ENCODE measurements at places on chromosomes 1 and 21.

DNA sequence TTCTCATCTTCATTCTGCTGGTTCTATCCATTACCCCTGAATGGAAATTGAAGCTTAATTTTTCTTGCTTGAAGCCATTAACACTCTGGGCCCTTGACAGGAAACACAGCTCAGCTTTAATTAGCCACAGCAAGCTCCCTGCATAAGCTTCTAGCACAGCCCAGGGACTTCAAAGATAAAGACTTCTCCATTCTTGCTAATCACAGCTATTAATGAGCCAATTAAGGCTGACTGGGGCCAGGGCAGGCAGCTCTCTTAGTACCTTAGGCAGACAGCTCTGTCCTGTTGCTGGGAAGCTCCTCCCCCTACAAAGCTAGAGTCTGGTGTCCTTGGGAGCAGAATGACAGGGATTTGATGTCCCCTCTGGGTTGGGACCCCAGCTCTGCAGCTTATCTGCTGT is 27.9 kb upstream of the TRABD2B start:
- DNase-seq = no peak

- no peak for DNase-seq
These were observed 80.4 kb upstream of the LRRC53 start for GRCh38 chr1:74592580-74593355.

GRCh38 chr1:32309960-32310359 is 18.1 kb downstream of the HDAC1 start:
- no peak for DNase-seq

GRCh38 chr1:147591261-147591891 is 50.1 kb downstream of the BCL9 start:
- DNase-seq = no peak

GRCh38 chr1:156504438-156504813 is 3.9 kb upstream of the MEF2D start:
- DNase-seq = no peak

DNA sequence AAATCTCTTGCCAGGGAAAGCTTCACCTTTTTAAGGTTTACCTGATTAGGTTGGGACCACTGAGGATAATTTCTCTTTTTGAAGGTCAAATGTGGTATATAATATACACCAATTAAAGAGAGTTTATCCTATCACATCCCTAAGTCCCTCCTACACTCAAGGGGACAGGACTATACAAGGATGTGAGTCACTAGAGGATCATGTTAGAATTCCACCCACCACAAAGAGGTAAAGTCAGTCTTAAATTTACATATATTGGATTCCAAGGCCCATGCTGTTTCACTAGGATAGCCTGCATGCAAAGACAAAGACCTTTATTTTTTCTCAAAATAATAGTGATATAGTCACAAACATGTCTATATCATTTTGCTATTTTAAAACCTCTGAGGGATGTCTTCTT is 164.4 kb downstream of the GIPC2 start:
- DNase-seq = no peak

DNA sequence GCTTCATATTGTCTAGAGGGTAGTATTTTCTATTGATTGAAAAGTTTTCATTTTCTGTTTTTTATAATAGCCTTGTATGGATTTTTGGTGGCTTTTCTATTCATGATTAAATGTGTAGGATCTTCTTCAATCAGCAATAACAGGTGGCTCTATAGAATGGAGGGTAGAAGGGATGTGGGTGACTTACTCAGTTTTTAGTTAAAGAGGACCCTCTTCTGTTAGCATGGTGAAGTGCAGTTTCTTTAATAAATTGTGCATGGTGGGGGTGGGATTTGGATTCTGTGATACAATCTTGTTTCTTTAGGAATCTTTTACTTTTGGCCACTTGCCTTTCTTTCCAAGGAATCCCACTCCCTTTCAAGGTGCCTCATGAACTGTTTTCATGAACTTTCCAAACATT is 64.7 kb downstream of the SLC35A3 start:
- DNase-seq = no peak

DNA sequence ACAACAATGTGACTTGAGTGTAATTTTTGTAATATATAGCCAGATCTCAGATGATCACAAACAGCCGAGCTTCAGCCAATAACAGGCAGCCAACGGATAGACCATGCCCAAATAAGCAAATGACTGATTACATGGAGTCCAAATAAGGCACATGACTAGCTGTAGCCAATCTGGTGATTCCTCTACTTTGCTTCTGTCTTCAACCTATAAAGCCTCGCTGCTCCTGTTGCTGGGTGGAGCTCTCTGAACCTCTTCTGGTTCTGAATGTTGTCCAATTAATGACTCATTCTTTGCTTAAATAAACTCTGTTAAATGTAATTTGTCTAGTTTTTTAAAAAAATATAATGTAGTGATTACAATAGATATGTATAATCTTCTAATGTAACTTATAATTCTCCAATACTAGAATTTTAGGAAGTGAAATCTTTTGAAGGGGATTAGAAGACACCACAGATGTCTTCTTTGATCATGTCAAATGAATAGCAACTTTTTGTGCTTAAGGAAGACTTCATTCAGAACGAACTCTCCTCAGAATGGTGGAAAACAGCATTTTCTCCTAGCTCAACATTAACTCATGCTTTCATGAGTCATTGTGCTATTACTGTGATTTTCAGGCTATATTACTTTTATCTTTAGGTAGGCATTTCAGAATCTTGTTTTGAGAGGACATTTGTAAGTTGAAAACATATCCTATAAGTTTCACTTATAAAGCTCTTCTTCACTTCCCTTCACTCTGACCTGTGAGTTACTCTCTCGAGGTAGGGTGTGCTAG is 857.8 kb upstream of the B3GALT2 start:
- no peak for DNase-seq

DNA sequence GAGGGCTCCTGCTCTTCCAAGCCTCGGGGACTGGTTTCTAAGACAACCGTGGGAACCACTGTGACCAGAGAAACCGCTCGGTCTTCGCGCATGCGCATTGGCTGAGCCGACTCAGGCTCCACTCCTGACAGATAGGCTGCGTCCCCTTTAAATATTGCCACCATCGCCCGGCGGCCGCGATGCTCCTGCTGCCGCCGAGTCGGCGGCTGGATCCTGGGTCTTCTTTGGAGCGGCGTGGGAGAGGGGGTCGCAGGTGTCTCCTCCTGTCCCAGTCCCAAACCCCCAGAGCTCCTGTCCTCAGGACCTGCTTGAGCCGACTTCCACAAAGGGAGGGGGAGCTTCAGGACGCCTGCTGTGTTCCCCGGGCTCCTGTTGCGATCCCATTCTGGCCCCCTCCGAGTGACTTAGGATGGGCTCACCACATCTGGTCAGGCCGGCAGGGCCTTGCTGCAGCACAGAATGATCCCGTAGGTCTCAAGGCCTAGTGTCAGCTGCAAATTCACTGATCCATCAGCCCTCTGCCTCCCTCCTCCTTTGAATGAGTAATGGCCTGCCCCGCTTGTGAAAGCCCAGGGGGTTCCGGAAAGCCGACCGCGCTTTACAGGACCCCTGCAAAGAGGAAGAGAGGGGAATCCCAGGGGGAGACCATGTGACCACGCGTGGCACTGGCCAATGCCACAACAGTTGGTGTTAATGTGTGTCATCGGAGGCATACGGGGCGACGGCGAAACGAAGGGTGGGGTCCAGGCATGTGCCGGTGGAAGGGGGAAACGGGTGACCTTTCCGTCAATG is 683.2 kb upstream of the TPTE start:
- DNase-seq = peak; percentile 95

GRCh38 chr1:234980291-234980644 is 148.4 kb downstream of the TOMM20 start:
- DNase-seq = no peak

GRCh38 chr1:38555130-38555529 is 304.4 kb downstream of the RRAGC start:
- no peak for DNase-seq

DNA sequence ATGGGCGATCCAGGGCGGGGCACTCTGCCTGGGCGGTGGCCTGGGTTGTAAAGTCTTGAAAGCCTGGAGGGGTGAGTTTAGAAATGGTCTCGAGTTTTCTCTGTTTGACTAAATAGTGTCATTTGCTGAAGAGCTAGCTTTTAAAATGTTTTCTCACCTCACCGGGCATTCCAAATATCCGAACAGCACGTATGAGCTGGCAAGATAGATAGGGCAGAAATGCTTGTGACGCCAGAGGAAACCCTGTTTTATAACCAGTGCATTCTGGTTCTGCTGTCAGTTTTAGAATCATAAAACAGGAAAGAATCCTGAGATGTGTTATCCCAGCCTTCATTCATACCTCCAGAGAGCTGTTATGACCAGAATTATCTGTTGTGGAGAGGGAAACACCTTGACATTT is 725 bp downstream of the RTCA start:
- no peak for DNase-seq

GRCh38 chr1:169031566-169032224 is 74.8 kb upstream of the ATP1B1 start:
- DNase-seq = no peak

GRCh38 chr1:150185481-150185880 is 35.8 kb downstream of the PLEKHO1 start:
- no peak for DNase-seq

DNA sequence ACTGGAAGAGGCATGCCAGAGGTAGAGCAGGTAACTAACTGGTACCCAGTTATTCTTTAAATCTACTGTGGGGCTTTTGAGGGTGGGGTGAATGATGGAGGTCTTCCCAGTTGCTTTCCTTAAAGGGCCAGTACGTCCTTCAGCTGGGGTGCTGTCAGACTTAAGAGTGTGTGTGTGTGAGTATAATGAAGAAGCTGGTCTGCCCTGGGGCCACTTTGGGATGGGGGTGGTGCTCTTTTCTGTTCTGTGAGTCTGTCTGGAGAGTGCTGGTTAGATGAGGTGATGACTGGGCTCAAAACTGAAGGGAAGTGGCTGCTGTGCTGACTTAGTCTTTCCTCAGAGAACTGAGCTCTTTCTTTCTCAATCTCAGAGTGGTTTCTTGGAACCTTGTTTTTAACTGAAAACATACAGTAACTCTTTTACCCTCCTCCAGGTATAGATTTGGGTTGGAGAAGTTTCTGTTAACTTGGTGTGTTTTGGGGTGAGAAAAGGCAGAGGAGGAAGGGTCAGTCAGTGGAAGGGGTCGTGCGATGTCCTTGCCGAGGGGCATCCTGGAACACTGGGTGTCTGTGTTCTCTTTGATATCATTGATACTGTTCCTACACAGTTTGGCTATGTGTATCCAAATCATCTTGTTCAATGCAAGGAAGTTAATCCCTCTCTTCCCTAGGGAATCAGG is 746 bp downstream of the MACF1 start:
- no peak for DNase-seq
